ENCODE measurements at places on chromosomes 1 and 21.

- peak; percentile 90 for DNase-seq
Measured at GRCh38 chr1:109499661-109500536, 6.0 kb downstream of the CYB561D1 start.

DNA sequence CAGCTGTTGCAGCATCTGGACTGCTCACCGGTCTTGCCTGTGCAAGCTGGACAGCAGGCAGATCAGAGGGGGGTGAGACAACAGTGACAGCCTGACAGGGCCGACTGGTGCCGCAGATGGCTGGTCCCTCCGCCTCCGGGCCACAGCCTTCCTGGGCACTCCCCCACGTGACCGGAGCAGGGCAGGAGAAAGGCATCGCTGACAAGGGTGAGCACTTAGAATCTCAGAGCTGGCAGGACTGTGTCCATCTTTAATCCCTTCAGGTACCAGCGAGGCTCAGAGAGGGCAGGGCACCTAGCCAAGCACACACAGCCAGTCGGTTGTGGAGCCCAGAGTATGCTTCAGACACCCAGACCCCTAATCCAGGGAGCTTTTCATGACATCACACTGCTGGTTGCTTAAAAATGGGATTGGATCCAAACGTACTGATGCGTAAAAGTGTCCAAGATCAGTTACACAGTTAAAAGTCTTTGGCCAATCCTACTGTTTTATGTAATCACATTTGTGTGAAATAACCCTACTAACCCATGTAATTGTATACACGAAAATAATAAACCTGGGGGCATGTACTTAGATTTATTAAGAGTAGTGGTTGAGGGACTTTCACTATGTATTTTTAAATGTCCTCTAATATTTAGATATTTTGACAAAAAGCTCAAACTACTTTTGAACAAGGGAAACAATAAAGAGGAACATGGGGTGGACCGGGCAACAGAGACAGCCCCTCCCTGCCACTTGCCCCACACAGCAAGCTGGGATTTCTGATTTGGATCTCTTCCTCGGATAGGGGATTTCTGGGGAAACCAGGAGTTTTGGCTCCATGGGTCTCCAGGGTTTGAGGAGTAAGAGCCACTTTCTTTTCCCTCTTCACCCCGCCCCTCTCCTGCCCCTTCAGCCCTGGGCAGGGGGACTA, 758 bp upstream of the CNTN2 start:
- no peak for DNase-seq

DNA sequence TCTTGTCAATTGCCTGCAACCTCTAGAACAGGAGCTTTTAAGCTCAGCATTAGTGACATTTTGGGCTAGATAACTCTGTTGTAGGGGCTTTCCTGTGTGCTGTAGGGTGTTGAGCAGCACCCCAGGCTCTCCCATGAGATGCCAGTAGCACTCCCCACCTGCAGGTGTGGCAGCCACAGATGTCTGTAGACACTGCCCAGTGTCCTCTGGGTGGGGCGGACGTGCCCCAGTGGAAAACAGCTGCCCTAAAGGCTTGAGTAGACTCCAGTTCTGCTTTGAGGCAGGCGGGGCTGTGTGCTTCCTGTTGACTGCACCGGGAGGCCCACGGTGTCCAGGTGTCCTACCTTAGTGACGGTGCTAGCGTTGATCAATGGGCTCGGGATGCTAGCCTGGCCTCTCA, 16.9 kb upstream of the PWP2 start:
- DNase-seq, result no peak

GRCh38 chr1:16212251-16212961, at the start of gene ARHGEF19:
Gene ARHGEF19 (minus strand): TSS chr1:16212652. CDS start chr1:16209054, 3,598 bp downstream.
- peak; percentile 94 for DNase-seq

DNA sequence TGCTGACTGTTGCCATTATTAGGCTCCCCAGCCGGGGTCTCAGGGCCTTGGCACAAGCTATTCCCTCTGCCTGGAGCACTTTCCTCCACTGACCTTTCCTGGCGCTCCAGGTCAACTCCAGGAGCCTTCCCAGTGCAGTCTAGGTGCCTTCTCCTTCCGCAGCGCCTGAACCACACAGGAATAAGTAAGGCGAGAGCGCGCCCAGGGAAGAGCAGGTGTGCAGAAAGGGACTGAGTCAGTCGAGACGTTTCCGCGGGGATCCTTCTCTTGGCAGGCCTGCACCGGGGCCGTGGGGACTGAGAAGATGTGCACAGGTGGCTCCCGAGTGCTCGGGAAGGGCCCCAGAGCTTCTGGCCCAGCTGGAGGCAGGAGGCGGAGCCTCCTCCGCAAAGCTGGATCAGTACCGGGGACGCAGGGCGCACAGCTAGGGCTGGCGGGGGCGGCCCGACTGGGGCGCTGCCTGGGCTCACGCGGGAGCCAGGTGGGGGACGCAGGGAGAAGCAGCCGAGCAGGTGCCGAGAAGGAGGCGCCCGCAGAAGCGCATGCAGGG, 765 bp upstream of the BMP8A start:
- DNase-seq, result peak; percentile 62

DNA sequence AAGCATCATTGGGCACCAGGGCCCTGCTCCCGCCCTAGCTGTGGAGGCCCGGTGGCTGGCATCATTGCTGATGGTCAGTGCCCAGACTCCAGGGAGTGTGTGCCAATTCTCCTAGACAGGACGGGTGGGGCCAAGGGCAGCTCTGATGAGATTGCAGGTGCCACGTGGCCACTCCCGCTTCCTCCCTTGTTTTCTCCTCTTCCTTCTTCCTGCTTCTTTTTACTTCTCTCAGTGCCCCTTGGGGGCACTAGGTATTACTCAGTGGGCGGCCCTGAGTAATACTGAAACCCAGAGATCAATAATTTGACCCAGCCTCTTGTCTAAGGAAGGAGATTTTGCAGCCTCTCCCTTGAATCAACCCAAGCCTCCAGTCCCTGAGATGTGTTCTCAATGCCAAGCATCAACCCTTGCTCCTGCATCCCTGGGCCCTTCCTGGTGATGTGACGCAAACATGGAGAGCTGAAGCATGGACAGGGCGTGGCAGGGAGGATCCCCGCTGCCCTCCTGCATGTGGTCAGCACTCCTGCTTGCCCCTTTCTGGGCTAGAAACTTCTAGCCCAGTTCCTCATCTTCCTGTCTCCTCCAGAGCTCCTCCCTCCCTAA, 32.4 kb downstream of the CDK18 start:
- no peak for DNase-seq

- DNase-seq, result no peak
Measured at GRCh38 chr21:42591170-42591869, 62.1 kb upstream of the PDE9A start.

GRCh38 chr1:214102907-214103306, 115.1 kb downstream of the PROX1 start:
- no peak for DNase-seq

GRCh38 chr1:203934027-203934426, 72.6 kb downstream of the SNRPE start:
- no peak for DNase-seq

DNA sequence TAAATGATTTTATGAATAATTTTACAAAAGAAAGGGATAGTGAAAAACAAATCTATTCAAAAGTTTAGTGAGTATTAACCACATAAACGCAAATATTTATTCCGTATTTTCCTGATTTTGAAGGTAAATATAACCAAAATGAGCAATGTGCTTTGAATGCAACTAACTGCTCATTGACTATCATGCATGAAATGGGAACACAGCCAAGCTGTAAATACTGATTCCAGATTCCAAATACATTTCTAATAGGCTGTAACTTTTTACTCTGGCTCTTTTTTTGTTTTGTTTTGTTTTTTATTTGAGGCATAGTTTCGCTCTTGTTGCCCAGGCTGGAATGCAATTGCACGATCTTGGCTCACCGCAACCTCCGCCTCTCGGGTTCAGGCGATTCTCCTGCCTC, 41.8 kb downstream of the SELENOF start:
- no peak for DNase-seq

DNA sequence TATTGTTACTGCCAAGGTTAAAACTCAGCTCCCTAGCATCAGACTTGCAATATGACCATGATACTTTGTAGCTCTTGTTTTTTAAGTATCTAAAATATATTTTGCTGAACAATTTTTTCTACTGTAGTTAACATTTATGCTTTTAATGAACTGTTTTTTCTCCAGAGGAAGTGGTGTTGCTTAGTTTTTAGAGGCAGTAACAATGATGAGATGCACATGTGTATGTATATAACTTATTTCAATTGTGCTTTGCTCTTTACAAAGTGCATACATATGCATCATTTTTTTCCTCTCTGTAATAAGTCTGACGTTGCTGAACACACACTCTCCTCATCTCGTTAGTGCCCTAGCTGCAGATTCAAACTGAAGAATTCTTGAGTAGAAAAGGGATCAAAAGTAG, 418.8 kb downstream of the ZP4 start:
- no peak for DNase-seq

- DNase-seq, result no peak
Measured at GRCh38 chr1:95770581-95770980, 536.6 kb downstream of the RWDD3 start.

DNA sequence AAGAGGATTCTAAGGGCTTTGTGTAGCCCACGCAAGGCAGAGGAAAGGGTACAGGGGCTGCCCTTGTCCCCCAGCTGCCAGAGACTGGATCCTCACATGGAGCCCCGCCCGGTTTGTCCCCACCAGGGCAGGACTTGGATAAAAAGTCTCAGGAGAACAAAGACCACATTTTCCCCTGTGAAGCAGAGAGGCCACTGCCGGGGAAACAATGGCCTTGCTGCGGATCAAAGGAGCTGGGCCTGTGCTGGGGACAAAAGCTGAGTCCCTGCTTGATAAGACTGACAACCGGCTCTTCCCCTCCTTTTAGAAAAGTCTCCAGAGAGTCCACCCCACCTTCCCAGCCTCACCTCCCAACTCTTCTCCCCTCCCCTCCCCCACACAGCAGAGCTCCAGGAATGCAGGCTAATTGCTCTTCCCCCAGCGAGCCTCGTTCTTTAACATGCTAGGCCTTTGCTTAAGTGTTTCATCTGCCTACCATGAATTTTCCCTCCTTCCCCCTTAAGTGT, 142.4 kb downstream of the PLPP3 start:
- DNase-seq, result peak; percentile 90

GRCh38 chr1:167221126-167221737, 546 bp downstream of the POU2F1 start:
- DNase-seq, result peak; percentile 72

GRCh38 chr1:228284521-228284920, 76.7 kb downstream of the OBSCN start:
- no peak for DNase-seq

DNA sequence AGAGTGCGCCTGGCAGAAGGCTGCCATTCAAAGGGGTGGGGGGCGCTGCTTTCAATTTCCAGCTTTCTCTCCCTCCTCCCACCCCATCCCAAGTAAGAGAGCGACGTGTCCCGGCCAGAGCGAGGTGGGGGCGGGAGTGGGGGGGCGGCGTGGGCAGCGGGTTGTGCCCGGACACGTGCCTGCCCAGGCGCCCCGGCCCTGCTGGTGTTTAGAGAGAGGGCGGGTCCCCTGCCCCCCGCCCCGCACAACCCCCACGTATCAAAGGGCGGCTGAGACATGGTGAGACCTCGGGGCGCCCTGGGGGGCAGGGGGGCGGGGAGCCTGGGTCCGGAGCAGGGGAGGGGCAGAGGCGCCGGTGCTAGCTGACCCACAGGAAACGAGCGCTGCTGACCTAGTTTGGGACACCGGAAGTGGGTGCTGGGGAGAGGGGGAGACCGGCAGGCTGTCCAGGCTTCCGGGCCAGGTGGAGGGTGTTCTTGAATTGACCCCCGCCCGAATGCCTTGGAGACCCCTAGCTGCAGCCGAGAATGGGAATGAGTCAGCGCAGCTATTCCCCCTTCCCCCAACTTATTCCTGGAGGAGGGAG, 1.3 kb downstream of the ZBTB7B start:
- peak; percentile 87 for DNase-seq
